Naive thymus-derived CD4-positive, alpha-beta T cell (primary cell): ENCODE measurements at places on chromosomes 3 and 15. TPM values are rescaled to one million over a fixed set of nuclear protein-coding genes. Genes with fewer than 3 reads are reported as not detected.
A peak's percentile ranks its signal among the peaks of the same experiment; 100 is the strongest.

- no peaks in the 10 kb centered on the region for H3K27me3 ChIP-seq
- no peak overlapping the region for H3K27ac ChIP-seq
- no peak overlapping the region for H3K4me3 ChIP-seq
- no peaks in the 10 kb centered on the region for H3K4me1 ChIP-seq
- no peak for DNase-seq
Observed at GRCh38 chr15:70385052-70385451, 287.3 kb upstream of the TLE3 start.

DNA sequence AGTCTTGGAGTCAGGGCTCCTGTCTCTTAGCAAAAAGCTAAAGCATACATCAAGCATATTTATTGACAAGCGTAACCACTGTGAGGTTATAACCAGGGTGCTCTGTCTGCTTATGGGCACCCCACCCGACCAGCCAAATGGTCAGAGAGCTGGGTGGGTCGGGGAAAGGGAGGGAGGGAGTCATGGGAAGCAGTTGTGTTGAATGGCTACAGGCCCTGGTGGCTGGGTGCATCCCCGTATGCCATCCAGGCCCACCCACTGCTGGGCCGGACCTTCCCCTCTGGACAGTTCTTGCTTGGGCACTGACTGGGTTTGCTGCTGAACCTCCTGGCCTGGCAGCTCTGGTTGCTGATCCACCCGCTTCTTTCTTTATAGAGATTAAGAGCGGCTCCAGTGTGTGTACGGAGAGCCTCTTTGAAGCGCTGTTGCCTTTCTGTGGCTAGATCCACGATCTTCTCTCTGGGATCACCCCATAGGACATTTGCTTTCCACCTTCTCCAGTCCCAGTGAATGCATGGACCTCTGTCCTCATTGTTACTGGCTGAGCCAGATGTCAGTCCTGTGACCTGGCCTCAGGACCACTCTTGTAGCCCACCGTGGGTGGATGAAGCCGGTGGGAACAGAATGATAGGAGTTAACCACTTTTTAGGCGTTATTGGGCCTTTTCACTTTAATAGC is 59.6 kb downstream of the SMAD3 start:
- H3K27ac ChIP-seq = peak overlapping the region; percentile 17
- no peak for DNase-seq
- no peaks in the 10 kb centered on the region for H3K27me3 ChIP-seq
- no peaks in the 10 kb centered on the region for H3K36me3 ChIP-seq
- peaks cover 22% of the 10 kb centered on the region for H3K4me1 ChIP-seq

DNA sequence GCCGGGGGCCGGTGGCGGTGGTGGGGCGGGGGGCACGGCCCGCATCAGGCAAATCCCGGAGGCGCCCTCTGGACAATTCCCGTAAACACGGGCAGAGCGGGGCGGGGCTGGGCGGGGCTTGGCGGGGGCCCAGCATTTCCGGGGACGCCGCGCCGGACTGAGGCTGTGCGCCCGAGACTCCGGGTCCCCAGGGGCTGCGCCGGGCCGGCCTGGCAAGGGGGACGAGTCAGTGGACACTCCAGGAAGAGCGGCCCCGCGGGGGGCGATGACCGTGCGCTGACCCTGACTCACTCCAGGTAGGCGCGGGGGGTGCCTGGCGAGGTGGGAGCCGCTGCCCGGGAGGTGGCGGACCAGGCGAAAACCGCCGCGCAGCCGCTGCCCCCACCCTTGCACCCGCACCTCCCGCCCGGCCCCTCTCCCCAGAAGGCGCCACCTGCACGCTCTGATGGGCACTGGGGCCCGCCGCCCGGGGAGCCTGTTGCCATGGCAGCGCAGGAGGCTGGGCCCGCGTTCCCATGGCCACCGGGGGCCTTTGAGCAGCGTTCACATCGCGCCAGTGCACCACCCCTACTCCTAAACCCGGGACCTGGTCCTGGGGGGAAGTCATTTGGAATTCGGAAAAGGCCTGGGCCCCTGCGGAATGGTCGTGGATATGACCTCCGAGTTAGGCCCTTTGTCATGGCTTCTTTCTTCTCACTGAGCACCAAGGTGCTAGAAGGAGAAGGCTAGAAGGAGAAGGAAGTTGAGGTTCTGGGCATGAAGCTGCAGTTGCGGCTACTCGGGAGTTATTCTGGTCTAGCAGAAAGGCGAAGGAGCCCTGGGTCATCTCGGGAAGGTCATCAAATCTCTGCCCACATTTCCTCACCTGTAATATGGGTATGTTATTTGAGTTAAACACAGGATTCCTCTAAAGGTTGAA is 16.1 kb upstream of the SEMA4B start:
- peak overlapping the region; percentile 48 for H3K27ac ChIP-seq
- peak overlapping the region; percentile 56 for H3K4me3 ChIP-seq
- peak; percentile 60 for DNase-seq
- peaks cover 6% of the 10 kb centered on the region for H3K4me1 ChIP-seq
- no peaks in the 10 kb centered on the region for H3K36me3 ChIP-seq
- no peaks in the 10 kb centered on the region for H3K27me3 ChIP-seq

Gene CP
- not detected for total RNA-seq

DNA sequence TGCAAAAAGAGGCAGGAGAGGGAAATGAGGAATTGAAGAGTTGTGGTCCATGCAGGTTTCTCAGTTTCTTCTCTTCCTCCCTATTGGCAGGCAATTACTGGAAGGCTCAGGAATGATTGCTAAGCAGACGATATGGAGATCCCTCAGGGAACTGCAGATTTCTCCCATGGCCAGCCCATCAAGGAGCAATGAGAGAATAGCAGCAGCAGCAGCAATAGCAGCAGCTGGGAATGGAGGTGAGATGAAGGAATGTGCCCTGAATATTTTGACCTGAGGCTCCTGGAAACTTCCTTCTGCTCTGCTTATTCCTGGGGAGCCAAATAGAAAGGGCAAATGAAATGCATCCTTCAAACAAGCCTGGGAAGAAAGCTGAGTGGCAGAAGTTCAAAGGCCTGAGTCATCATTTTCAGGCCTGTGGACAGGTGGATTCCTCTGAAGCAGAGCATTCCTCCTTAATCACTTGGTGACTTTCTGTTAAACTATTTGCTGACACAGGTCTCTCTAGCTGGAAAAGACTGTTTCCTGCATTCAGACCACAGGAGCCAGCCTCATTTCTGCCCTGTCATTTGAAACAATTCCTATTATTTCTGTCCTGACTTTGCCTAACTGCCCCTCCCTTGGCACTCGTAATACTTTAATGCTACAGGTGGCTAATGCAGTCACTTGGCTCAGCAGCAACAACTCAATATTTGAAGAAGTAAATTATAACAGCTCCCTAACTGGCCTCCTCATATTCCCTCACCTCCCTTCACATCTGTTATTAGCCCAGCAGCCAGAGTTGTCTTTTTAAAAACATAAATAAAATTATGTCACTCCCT is 146.9 kb upstream of the GADL1 start:
- H3K36me3 ChIP-seq = no peaks in the 10 kb centered on the region
- DNase-seq = no peak
- H3K4me3 ChIP-seq = no peak overlapping the region
- H3K27me3 ChIP-seq = no peaks in the 10 kb centered on the region
- H3K4me1 ChIP-seq = no peaks in the 10 kb centered on the region

Gene ACSBG1
- not detected for total RNA-seq

Gene KNG1
- total RNA-seq = not detected
